ENCODE measurements at places on chromosomes 3 and 15. TPM values are rescaled to one million over a fixed set of nuclear protein-coding genes. Genes with fewer than 3 reads are reported as not detected.

DNA sequence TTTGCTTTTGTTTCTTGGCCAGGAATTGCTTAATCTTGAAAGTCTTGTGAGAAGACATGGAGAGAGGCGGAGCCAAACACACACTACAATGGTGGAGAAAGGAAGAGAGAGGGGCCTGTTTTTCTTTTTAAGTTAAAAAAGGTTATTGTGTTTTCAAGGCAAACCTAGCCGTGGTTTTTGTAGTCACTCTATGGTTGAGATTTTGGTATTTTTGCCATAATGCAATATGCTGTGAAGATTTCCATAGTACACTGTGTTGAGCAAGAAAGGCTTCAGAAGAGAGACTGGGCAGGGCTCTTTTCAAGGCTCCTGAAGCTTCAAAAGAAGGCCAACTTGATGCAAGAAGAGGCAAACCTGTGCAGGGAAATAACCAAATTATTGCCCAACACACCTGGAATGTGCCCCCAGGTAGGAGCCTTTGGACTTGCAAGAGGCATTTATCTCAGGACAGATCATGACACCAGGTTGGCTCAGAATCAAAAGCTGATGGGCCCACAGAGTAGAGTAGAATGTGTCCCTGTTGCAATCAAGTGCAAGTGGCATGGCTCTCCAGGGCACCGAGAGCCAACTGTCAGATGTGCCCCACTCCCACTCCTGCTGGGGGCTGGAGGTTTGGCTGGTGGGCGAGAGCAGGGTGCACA lies 22.1 kb downstream of the AMOTL2 start:
- DNase-seq = no peak

DNA sequence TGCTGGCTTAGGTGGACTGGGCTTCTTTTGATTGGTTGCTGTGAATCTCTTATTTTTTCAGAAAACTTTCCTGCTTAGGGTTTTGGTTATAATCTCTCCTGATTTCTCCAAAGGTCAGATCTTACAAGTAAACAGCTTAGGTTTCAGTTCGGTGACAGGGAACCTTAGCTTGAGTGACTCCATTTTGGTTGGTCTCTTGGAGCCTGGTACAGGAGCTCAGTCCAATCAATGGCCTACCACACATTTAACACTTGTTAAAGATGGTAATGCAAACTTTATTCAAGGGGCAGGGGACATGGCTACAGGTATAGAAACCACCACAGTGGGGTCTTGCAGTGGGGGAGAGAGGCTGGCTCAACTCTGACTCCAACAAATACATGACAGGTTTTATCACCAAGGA lies 180.9 kb upstream of the THBS1 start:
- DNase-seq = no peak

DNA sequence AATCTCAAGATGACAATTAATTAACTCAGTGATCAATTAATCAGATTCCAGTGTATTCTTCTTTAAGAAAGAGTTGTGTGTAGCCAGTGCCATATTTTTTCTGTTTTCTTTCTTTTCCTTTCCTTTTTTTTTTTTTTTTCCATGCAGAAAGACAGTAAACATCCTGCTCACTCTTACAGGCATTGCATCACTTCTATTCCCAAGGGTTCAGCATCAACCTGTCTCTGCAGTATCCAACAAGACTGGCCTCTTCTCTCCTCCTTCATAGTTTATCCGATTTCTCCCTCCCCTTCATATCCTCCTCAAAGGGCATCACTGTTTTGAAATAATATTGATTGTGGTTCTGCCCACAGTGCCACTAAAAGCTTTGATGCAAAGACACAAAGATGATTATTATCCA lies 17.0 kb upstream of the SLC9A9 start:
- no peak for DNase-seq

IQCF5 gene
- polyA plus RNA-seq = not detected

PRKCD gene
- polyA plus RNA-seq = 20.9 TPM

GRCh38 chr3:123154020-123154985 lies 47.4 kb upstream of the SEC22A start:
- peak; percentile 64 for DNase-seq

DNA sequence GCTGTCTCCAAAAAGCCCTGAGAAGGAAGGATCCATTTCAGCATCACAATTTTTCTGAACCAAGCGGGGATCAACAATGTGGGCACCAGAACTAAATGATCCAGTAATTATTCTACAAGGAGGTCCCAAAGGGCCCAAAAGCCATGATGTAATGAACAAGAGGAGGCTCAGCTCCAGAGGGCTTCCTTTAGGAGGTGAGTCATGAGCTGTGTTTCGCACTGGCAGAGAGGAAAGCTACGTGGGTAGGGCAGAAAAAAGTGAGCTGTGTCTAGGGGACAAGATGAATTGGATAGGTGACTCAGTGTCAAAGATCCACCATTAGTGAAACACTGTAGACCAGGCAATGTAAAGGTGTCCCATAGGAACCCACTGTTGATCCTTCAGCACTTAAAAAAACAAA lies 113.4 kb downstream of the RORA start:
- no peak for DNase-seq

GRCh38 chr15:95254263-95254662 lies 1022.9 kb downstream of the MCTP2 start:
- no peak for DNase-seq

DNA sequence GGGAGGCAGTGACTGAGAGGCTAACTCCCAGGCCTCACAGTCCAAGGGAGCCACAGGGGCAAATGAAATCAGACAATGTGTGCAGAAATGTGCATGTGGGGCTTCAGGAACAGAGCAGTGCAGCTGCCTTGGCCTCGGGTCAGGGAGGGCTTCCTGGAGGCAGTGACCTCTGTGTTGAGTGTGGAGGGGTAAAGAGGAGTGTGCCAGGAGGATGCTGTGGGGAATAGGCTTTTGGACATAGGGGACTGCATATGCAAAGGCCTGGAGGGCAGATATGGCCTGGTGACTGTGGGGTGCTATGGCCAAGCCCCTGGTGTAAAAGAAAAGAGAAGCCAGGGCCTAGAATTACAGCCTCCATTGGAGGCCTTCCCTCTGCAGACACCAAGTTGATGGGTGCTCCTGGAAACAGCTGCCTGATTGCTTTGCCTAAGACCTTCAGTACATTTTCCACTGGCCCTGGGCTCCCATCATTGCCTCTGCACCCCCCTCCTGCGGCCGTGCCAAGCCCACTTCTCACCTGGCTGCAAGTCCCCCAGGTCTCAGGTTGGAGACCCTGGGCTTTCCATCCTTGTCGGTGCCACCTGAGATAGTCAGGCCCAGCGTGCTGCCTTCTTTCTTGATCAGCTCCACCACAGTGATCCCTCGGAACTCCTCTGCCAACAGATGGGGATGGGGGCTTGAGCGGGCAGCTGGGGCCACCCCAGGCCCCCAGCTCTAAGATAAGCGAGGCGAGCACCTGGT lies 15.1 kb downstream of the GRIP2 start:
- peak; percentile 34 for DNase-seq

- DNase-seq = peak; percentile 83
These were observed 47.4 kb upstream of the ITGA11 start for GRCh38 chr15:68479406-68479805.

DNA sequence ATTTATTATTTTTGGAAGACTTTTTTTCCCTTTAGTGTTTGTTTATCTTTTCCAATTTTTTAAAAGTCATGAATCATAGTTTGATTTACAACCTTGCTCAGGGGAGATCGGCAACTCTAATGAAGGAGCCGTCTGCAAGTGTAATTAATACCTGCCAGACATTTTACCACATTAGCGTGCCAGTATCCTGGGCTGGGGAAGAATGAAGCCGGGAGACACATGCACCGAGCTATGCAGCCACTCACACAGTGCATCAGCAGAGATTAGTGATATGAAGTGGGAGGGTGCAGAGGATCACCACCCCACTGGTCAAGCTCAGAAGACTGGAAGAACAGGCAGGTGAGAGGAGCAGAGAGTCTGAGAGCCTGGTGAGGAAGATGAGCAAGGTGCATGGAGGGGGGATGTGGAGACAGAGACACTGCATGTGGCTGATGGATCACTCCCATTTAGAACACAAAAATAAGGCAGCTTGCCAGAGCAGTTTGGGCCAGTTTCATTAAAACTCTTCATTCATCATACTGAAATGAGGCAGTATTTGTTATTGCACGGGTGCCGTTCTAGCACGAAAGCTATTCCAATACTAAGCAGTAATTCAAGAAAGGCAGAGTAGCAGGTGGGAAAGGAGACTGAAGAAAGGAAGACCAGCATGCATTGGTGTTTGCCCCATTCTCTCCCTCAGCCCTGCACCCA lies 821.6 kb downstream of the TUSC7 start:
- no peak for DNase-seq

CP gene
- polyA plus RNA-seq = 14.5 TPM

DNA sequence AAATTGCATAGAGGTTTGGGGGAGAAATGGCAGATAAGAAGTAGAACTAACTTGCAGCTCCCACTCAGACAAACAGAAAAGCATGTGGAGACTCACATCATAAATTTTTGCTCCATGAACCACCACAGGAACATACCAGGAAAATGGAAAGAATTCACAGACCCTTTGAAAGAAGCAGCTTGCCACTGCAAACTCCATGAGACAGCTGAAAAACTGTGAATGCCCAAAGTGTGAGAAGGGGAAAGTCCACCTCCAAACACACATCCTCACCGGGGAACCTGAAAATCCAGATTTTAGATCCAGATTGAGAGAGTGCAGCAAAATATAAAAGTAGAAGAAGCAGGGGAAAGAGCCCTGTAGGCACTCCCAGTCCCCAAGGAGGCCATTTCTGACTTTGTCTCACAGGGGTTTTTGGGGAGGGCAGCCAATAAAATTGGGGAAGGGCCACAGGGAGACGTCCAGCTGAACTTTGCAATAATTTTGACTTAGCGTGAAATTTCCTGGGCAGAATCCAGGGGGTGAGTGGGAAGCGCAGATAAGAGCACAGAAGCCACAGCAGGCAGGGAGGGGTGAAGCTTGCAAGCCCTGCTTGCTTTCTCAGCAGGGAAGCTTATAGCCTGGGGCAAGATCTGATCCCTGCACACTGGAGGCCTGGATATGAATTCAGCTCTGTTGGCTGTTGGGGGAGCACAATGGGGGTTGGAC lies 183.4 kb upstream of the UBE2E2 start:
- DNase-seq = peak; percentile 60

ATP13A5 gene
- polyA plus RNA-seq = 0.07 TPM

DNA sequence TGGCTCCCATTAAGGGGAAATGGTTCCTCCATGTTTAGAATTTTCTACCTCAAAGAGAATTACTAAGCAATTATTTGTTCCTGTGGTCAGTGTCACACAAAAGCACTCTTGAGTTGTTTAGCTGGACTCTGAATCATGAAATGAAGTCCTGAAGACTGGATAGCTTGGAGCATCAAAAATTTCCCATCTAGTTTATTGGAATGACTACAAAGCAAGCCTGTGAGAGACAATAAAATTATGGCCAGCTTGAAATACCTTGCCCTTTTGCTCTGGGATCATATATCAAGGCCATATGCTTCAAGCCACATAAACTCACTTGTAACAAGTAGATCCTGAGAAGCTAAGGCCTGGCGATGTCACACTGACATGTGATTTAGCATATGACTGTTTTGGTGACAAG lies 292.3 kb downstream of the TIGIT start:
- no peak for DNase-seq
